Activated CD8-positive, alpha-beta memory T cell treated with anti-CD3 and anti-CD28 coated beads for 4 hours (primary cell): ENCODE measurements at places on chromosomes 13 and 19.
A peak's percentile ranks its signal among the peaks of the same experiment; 100 is the strongest.

GRCh38 chr13:102724923-102725322, 30.1 kb upstream of the METTL21C start:
- no peak for DNase-seq

- DNase-seq, result no peak
Observed at GRCh38 chr13:107730813-107731212, 484.5 kb downstream of the LIG4 start.

DNA sequence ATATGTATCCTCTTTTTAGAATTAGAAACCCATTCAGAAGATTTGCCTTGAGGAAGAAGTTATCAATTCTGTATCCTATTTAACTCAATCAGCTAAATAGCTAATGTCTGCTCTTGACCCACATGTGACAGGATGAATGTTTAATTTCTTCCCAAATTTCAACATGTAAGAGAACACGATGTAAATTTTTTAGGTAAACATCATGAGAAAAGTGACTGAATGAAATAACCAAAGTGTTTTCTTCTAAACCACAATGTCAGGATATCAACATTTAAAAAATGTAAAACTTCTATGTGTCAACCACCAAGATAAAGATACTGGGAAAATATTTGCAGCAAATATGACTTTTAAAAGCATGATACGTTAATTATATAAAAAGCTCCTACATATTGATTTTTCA, 302.4 kb downstream of the DCT start:
- DNase-seq, result no peak

- no peak for DNase-seq
Observed at GRCh38 chr19:23992348-23992747, 77.7 kb downstream of the ZNF726 start.

GRCh38 chr19:23790641-23791488, 32.2 kb upstream of the ZNF681 start:
- no peak for DNase-seq

- no peak for DNase-seq
Observed at GRCh38 chr19:16022251-16022650, 54.0 kb upstream of the TPM4 start.

- no peak for DNase-seq
Observed at GRCh38 chr13:50524560-50524959, 318.9 kb downstream of the DLEU7 start.

DNA sequence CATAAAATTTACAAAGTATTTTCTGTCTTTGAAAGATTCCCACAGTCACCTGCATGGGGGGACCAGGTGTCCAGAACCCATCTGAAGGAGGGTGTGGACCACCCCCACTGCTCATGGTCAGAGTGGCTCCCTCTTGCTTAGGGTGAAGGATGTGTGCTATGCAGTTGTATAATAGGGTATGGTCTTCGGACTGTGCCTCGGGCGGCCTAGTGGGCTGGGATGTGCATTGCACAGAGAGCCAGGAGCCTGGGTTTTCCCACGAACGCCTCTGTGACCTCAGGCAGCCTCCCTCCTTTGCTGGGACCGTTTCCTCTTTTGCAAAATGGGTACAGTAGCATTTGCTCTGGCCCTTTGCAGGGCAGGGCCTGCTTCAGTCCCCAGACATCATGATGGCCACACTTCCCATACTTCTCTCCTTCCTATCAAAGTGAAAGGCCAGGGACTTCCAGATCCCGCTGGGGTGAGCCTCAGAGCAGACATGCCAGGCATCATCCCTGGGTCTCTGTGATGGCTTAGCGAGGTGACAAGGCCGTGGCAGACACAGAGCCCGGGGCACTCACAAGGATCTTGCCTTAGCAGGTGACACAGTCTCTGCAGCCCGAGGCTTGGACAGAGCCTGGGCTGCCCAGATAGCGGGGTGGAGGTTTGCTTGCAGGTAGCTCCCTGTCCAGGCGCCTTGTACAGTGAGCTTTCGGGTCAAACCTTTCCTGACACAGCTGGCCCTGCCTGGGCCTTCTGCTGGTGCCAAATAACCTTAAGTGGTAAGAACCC, 59.4 kb upstream of the ZNF536 start:
- no peak for DNase-seq

GRCh38 chr13:50126263-50126992, 111.2 kb downstream of the KCNRG start:
- DNase-seq, result no peak

- DNase-seq, result no peak
Observed at GRCh38 chr19:48959341-48960239, 4.9 kb downstream of the BAX start.

DNA sequence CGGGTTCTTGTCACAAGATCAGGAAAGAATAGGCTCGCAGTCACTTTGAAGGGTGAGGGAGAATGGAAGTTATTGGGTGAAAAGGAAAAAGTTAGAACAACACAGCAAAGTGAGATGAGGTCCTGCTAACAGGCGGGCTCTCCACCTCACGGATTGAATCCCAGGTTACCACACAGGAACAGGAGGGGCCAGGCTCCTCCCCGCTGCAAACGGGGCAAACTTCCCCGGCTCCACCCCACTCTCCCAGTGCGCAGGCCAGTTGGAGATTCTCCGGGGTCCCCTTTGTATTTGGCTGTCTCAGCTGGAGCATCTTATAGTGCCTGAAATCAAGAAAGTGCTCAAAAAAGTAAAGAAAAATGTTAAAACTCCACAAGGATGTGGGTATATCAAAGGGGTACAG, 78.3 kb upstream of the IPO5 start:
- DNase-seq, result no peak

GRCh38 chr19:55369653-55370304, 484 bp downstream of the IL11 start:
- DNase-seq, result no peak

GRCh38 chr19:2540646-2541454, 64.9 kb downstream of the GADD45B start:
- no peak for DNase-seq

DNA sequence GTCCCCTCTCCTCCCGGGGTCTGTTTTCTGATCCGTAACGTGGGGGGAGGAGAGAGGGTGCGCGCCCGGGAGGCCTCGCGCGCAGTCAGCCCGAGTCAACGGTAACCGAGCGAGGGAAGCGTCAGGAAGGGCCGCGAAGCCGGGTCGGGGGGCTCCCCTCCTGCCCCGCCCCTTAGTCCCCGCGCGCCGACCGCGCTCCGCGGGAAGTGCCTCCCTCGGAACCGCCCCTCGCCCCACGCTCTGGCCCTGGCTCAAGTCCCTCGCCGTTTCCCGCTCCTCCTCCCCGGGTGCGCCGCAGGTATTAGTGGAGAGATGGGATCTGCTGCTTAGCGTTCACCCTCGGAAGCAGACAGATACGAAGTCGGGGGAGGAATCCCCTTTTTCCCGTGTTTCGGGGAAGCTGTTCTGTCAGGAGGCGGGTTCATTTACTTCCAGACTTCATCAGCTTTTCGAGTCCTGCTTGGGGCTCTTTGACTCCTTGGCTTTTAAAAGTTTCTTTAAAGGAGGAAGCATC, 770 bp downstream of the HNRNPM start:
- peak; percentile 14 for DNase-seq

GRCh38 chr19:41993612-41994483, at the start of gene ATP1A3:
Gene ATP1A3, minus strand, starts transcription at chr19:41994230. Its CDS starts 154 bp downstream, at chr19:41994076.
- peak; percentile 27 for DNase-seq

GRCh38 chr19:44753932-44754749, 5.6 kb downstream of the BCL3 start:
- peak; percentile 51 for DNase-seq

GRCh38 chr19:16590876-16591802, 18.9 kb upstream of the SLC35E1 start:
- DNase-seq, result no peak

DNA sequence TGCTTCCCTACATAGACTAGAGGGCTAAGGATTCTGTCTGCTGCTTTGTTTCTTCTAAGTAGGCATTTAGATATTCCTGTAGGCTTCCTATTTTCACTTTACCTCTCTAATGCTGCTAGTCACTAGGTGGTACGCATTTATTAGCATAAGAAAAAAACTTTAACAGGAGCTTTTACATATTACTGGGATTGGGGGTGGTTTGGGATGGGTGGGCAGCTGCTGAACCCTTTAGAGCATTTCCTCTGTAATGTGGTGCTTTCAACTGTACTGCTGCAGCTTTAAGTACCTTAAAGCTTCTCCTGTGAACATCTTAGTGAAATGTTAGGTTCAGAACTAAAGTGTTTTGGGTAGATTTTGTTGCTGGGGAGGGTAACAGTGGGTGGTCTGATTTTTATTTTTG, 92.6 kb downstream of the ZNF486 start:
- DNase-seq, result no peak

DNA sequence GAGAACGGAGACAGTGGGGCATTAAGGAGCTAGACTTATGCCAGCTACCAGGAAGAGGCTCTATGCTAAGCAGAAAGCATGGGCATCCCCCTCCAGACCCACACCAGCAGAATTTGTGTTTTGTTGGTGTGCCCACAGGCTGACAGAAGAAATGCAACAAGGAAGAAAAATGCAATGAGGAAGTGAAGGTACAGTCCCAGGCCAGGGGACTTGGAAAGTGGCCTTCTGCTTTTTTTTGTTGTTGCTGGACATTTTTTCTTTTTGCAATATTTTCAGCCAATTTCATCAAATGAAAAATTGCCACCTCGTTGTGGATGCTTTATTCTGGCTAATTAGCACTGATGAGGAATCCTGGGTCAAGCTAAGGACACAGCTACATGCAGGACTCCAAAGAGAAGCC, 167.7 kb downstream of the TSHZ3 start:
- DNase-seq, result no peak

DNA sequence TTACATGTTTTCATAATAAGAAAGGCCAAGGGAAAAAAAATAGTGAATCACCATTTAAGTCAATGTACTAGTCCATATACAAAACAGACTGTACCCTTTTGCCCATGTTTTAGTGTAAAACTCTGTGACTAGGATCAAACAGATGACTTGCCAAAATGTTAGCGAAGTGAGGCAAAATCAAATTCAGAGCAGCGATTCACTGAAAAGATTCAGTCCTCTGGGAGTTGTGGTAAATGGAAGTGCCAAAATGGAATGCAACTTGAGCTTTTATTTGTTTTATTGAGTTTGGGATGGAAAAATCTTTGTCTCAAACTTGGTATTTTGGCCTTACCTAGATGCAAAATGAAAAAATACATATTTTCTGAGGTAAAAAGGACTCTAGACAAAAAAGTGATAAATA, 9.1 kb downstream of the CDADC1 start:
- no peak for DNase-seq

- DNase-seq, result no peak
Observed at GRCh38 chr13:35552172-35552844, 75.8 kb upstream of the MAB21L1 start.

GRCh38 chr19:33564836-33565338, 43.3 kb upstream of the PEPD start:
- no peak for DNase-seq

GRCh38 chr13:112324116-112324515, 52.0 kb upstream of the SPACA7 start:
- DNase-seq, result no peak

- DNase-seq, result no peak
Observed at GRCh38 chr13:113157929-113158747, at the start of gene PROZ. Gene PROZ, plus strand, starts transcription at chr13:113158648. Its CDS starts 13 bp downstream, at chr13:113158661.

DNA sequence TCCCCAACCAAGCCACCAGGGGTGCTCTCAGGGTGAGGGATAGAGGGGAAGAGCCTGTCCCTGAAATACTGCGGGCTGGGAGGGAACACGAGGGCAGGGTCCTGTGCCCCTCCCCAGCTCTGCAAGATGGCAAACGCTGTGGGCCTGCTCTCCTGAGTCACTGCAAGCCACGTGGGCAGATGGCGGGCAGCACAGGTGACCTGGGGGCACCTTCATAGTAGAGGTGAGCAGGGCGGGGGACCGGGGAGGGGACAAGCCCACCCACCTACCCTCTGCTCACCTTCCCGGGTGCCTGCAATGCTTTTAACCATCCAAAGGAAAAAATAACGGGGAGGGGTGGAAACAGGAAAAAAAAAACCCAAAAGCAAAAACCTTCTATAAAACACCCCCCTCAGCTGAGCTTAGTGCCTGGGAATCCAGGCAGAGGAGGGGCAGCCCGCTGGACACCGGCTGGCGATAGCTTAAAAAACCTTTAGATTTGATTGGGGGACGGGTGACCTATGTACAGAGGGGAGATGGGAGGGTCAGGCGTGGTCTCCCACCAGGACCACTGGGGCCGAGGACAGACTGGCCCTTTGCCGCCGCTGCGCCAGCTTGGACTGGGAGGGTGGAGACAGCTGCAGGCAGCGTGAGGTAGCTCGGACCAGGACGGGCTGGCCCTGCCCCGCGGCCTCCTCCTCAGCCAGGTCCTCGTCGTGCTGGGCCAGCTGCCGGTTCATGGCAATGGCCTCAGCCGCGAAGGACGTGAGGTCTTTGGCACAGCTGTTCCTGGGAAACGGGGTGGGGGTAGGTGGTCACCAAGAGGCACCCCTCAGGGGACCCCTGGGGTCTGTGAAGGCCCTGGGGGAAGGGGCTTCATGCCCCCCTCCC, 11.7 kb downstream of the MKNK2 start:
- no peak for DNase-seq

DNA sequence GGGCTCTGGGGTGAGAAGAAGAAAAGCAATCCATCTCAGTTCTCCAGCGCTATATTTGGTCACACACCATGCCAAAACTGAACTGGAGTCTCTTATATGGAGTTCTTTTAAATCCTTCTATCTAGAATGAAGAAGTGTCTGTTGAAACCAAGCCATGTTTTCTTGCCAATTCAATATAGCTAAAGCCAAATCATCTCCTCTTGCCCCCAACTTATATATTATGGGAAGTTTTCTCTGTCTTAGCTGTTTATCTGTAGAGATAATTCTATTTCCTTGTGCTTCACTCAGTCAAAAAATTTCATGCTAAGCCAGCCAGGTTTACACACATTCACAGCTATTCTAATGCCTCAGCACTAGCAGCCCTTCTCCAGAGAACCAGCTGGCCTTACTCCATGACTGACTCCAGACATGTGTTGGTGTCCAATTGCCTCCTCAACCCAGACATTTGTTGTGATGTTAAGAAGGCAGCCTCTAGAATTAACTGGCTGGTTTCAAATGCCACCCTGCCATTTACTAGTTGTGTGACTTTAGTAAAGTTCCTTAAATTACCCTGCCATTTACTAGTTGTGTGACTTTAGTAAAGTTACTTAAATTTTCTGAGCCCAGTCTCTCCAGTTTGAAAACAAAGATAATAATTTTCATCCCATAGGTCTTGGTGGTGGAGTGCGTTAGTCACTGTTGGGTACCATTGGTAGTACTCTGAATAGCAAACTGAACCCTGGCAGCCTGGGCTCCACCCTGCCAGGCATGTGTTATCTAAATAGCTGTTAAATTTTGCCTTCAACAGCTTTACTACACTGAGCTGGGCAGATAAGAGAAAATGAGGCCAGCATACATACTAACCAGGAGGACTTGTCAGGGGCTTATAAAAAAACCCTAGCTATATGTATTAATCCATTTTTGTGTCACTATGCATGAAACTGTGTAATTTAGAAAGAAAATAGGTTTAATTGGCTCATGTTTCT, 525.1 kb downstream of the LMO7 start:
- no peak for DNase-seq

DNA sequence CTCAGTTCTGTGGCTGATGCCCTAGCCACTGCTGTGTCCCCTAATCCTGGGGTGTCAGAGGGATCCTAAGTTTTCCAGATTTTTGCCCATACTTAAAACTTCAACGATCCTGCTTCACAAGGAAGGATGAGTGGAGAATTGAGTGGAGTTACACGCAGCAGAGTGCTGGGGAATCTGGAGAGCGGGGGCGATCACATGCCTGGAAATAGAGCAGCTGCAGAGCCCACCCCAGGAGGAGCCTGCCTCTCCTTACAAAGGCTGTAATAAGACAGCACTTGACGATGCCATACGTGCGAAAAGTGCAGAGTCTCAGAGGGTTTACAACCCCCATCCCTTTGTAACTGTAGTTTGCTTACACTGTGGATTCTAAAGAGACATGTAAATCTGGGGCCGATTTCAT, 40.6 kb downstream of the SUGP2 start:
- no peak for DNase-seq
